ENCODE measurements at places on chromosomes 7 and 10. TPM values are rescaled to one million over a fixed set of nuclear protein-coding genes. Genes with fewer than 3 reads are reported as not detected.

The PTN gene
- 141 TPM for polyA plus RNA-seq

The CTTNBP2 gene
- 1.7 TPM for polyA plus RNA-seq

The ANKRD30A gene
- polyA plus RNA-seq: not detected

The KCNIP2 gene
- 3.4 TPM for polyA plus RNA-seq

The PAXIP1 gene
- 11.4 TPM for polyA plus RNA-seq

The CNPY1 gene
- not detected for polyA plus RNA-seq

The RNF133 gene
- not detected for polyA plus RNA-seq

The MBLAC1 gene
- 1.4 TPM for polyA plus RNA-seq

The TAS2R38 gene
- polyA plus RNA-seq: 0.11 TPM

The OR6B1 gene
- polyA plus RNA-seq: not detected
